Uterus (tissue), 4 donors: ENCODE measurements at places on chromosomes 6 and 20.

DNA sequence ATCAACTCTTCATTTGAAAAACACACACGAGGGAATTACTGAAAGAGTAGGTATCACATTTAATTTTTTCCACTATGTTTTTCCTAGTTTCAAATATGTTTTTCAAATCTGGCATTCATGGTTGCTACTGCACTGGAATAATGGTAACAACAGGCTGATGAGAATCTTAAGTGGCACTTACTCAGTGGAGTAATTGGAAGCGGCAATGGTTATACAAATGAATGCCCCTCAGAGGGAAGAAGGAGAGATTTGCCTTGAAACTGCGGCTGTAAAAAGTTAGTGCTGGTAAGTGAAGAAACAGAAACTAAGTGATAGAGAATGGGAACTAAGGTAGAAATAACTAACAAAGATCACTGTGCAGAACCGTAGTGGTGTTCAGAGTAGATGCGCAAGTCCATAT is 41.0 kb upstream of the PDE7B start:
- no peak for DNase-seq

DNA sequence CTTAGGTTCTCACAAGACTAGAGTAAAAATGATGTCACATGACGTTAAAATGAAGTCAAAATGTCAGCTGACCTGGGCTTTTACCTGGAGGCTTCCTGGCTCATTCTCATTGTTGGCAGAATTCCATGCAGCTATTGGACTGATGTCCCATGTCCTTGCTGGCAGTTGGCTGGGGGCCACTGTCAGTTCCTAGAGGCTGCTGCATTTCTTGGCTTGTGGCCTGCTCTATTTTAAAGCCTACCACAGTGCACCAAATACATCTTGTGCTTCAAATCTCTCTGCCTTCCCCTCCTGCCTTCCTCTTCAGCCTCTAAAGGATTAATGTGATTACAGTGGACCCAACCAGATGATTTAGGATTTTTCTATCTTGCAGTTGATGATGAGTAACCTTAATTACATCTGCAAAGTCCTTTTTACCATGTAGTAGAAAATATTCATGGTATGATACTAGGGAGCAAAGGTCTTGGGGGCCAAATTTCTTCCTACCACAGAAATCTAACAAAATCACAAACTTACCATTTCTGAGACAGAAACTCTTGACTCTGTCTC is 81.9 kb downstream of the FIG4 start:
- DNase-seq = no peak

- no peak for DNase-seq
Observed at GRCh38 chr20:58372806-58373205, 16.2 kb upstream of the VAPB start.

GRCh38 chr6:63764318-63764916 is 128.8 kb downstream of the PHF3 start:
- no peak for DNase-seq

GRCh38 chr20:59525500-59526241 is 78.7 kb upstream of the PHACTR3 start:
- DNase-seq = peak; percentile 24

DNA sequence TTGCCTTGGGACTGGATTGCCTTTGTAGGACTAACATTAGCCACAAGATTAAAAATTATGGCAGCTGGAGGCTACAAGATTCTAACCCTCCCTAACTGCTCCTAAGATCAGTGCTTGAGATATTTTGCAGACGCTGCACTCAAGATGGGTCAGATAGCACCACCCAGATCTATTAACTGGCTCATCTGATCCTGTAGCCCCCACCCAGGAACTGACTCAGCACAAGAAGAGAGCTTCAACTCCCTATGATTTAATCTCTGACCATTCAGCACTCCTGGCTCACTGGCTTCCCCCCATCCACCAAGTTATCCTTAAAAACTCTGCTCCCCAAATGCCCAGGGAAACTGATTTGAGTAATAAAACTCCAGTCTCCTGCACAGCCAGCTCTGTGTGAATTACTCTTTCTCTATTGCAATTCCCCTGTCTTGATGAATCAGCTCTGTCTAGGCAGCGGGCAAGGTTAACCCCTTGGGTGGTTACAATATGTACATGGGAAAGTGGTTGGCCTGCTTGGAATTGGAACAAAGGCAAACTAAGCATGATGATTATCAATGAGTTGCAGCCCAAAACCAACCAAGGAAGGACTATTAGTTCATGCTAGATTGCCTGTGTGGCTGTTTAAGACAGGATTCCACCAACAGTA is 111.3 kb downstream of the OR2B2 start:
- no peak for DNase-seq

GRCh38 chr6:54813892-54814291 is 32.7 kb upstream of the FAM83B start:
- DNase-seq = no peak

GRCh38 chr20:44084891-44085290 is 102.1 kb downstream of the JPH2 start:
- DNase-seq = no peak

DNA sequence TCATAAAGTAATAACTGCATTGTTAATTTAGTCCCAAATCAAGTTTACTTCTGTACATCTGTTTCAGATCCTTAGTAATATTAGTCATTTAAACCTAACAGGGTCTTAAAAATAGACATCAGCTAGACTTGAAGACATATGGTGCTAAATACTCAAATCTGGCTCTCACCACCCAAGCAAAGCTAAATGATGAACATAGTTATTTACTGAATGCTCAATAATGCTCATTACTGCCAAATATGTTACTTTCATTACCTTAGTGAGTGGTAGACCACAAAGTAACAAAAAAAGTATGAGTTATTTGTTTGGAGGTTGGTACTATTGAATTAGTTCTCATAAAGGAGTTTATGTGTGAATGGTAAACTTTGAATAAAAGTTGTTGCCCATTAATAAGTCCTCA is 502.1 kb downstream of the PKHD1 start:
- DNase-seq = no peak

DNA sequence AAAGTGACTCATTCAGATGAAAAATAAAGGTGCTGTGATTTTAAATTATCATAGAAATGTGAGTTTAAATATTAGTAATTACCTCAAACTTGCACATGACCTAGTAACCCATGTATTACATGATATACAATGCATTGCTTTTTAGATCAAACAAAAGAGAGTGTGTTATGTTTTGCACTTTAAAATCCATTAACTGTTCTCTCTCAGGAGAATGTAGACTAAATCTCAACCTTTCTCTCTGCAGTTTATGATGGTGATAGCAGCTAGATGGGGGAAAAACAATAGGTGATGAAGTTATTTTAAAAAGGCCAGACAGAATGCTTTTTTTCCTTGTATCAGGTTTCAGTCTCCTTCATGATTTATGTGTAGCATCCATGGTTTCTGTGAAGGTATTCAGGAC is 404.4 kb upstream of the RNF217 start:
- no peak for DNase-seq

- no peak for DNase-seq
Observed at GRCh38 chr20:35821807-35822242, 50.0 kb downstream of the PHF20 start.

- DNase-seq = no peak
Observed at GRCh38 chr20:35739294-35740163, 2.5 kb downstream of the RBM39 start.

GRCh38 chr6:36318690-36319435 is 17.8 kb downstream of the BNIP5 start:
- DNase-seq = no peak

DNA sequence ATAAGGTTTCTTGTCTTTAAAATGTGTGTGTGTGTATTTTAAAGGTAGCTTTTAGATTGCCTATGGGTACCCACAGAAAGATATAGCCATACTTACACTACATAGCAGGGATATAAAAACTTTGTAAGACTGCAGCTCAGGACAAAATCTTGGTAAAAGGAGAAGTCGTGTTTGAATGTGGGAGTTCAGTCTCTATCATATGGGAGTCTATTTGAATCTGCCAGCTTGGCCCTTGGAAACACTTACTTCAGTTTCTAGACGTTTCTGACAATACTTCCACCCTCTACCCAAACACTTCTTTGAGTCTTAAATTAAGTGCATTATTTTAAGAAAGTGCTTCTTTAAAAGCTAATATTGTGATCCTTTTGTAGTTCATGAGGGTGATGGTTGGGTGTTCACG is 155.7 kb downstream of the CARMIL1 start:
- DNase-seq = no peak

DNA sequence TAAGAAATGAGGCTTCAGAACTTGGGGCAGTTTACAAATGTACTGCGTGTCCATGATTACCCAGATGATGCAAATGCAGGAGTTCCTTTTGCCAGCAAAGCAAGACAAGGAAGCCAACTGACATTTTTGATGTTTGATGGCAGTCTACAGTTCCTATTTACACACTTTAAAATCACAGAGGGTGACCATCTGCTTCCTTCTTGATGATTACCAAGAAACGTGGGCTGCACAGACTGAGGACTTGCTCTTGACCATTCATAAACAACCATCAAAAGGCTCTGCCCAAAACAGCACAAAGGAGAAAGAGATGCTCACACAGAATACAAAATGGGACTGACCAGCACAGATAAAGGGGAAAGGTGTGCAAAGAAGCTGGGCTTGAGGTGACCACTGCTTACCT is 79.8 kb upstream of the TRAF3IP2 start:
- DNase-seq = no peak

- peak; percentile 72 for DNase-seq
Observed at GRCh38 chr6:152206072-152206818, 398.8 kb downstream of the ESR1 start.

DNA sequence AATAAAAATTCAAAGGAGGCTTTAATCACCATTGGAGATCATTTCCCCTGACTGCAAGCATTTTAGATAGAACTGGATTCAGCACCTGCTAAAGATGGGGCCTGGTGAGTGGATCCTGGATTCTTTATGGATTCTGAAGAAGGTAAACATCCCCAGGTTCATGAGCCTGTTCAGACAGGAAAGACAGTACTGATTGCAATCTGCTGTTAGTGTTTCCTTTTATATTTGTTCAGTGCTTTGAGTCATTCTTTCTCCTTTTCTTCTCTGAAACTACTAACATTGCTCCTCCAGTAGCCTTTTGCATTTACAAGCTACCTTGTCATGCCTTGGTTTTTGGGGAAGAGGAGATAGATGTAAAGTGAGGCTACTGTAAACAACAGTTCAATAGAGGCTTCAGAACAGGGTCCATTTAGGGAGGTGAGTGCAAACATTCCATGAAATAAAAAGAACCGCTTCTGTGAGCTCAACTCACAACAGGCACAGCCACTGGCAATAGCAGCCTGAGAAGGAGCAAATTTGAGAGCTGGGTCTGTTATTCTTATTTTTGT is 66.4 kb upstream of the PRL start:
- DNase-seq = no peak

- peak; percentile 47 for DNase-seq
Observed at GRCh38 chr6:149934249-149935156, 7.3 kb upstream of the ULBP2 start.

GRCh38 chr6:20335872-20336271 is 65.8 kb upstream of the E2F3 start:
- no peak for DNase-seq

- DNase-seq = no peak
Observed at GRCh38 chr20:50038574-50038991, 55.8 kb downstream of the SNAI1 start.

DNA sequence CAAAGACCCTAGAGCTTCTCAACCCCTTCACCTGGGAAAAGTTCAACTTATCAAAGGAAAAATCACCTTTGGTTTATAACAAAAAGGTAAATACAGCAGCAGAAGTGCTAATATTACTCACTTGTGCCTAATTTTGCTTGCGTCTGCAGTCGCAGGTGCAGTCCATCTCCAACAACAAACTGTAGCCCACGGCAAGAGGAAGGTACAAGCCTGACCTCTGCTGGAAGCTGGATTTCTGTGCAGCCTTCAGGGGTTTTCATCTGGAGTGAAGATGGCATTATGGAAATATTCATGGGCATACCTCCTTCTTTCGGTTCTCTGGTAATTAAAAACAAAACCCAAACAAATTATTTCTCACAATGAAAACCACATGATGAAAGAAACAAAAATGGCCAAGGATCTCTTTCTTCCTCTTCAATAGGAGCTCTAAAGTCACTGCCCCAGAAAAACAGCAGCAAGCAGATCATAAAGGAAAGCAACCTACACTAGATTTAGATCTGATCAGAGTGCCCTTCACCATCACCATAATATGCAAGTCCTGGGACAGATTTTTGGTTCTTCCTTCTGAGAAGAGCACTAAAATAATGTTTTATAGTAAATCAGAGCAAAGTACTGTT is 7.8 kb downstream of the UBE3D start:
- no peak for DNase-seq

GRCh38 chr6:116764629-116764960 is 924 bp downstream of the FAM162B start:
- DNase-seq = peak; percentile 17

- DNase-seq = no peak
Observed at GRCh38 chr6:40075056-40075590, 140.9 kb upstream of the MOCS1 start.

DNA sequence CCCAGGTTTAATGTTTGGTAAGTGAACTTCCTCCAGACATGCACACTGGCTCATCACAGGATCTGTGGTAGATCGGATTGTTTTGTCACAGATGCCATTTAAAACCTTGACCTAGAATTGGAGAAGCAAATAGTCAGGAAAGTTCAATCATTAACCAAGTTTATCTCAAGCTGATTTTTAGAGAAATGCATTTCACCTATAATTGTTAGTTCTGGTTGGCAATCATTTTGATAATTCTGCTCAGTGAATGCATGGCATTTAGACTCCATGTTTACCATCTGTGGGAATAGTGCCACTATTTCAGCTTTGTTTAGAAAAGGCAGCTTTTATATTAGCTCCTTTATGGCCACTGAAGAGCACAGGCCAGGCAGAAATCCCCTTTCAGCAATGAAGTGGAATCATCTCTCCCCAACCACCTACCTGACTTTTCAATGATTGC is 73.9 kb upstream of the IPCEF1 start:
- no peak for DNase-seq

DNA sequence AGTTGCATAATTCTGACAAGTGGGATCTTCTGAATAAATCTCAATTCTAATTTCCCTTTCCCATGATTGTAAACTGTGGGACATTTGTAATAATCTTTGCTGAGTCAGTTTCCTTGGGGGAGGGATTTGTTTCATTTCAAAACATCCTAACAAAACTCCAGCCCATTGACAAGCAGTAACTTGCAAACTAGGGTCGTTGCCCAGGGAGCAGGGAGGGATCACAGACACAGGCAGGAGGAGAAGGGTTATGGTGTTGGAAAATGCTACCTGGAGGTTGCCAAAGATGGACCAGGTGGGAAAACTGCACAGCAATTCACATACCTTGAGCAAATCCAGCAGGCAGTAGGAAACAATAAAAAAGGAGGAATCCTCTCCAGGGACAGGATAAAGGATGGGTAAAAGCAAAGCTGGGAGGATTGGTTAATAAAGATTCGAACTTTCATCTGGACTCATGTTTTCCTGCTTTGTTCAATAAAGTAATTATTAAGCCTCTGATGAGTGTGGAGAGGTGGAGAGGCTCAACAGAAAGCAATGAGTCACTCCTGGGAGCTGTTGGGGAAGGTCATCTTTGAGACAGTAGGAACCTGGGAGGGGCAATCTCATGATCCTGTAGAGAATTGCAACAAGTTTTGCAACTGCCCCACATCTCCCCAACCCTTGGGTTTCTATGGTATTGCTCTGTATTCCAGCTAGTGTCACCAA is 87.3 kb upstream of the AKIRIN2 start:
- DNase-seq = no peak

GRCh38 chr6:88810089-88810488 is 153.3 kb downstream of the RNGTT start:
- DNase-seq = no peak
